ENCODE measurements at places on chromosomes 1 and 21.

DNA sequence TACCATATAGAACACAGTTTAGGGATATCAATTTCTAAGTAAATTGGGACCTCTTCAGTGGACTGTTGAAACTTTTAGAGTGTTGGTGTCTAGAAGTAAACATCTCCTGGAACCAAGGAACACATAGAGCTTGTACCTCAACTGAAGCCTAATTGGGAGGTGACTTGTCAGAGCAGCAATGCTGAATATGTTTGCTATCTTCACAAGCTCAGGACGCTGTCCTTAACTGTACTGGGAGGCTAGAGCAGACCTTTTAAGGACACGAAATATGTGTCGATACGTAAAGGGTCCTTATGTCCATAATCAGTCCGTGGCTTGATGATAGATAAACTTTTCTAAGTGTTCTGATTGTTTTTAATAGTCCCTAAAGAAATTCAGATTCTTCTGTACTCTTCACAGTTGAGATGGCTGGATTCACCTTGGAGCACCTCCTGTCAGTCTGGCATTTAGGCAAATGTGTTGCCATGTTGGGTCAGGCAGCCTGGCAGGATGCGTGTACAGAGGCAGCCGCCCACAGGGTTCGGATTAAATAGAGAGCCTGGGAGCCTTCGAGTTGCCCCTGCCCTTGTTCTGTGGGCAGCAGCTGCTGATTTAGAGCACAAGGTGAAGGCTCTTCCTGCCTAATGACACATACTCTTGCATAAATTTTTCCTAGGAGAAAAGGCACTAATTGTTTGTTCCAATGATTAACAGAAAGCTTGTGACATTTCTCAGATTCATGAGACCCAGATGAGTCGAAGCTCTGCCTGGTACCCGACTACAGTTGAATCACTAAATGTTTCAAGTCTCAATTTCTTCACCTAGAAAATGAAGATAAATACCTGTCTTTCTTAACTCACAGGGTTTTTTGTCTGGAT lies 3.6 kb downstream of the ACTN2 start:
- DNase-seq: no peak

- no peak for DNase-seq
These were observed 1.2 kb downstream of the GLIS1 start for GRCh38 chr1:53737648-53738204.

DNA sequence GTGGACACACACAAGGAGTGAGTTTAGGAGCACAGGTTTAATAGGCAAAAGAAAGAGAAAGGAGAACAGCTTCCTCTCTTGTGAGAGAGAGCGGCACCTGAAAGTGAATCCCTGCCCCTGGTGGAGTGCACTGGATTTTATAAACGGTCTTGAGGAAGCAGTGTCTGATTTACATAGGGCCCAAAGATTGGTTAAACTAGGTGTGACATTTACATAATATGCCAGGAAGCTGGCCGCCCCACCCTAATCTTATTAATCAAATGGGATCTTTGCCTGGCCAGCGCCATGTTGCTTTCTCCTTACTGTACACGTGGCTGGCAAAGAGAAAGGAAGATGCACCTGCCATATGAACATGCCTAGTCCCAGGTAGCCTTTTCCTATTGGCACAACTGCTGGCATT lies 38.7 kb downstream of the CFH start:
- no peak for DNase-seq

- DNase-seq: no peak
These were observed 10.4 kb downstream of the ZBTB8A start for GRCh38 chr1:32549616-32550015.

DNA sequence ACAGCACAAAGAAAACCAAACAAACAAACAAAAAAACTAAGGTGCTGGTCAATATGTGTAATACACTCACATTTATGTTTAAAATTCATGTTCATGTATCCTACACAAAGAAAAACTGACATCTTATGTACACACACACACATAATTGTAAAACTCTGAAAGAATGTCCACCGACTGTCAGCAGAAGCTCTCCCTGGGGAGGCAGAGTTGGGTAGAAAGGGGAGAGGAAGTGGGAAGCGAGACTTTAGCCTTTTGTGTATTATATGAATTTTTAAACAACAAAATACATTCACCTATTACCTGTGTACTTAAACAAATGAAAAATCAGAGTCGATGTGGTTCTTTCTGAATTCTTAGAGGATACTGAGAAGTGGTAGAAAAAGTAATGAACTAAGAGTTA lies 88.3 kb downstream of the ABCA4 start:
- DNase-seq: no peak

- peak; percentile 93 for DNase-seq
These were observed 115.7 kb upstream of the IPO9 start for GRCh38 chr1:201713086-201713810.

- DNase-seq: no peak
These were observed 804 bp upstream of the IKBKE start for GRCh38 chr1:206469411-206469932.

- DNase-seq: peak; percentile 47
These were observed 1.1 kb downstream of the SERBP1 start for GRCh38 chr1:67429011-67429527.

DNA sequence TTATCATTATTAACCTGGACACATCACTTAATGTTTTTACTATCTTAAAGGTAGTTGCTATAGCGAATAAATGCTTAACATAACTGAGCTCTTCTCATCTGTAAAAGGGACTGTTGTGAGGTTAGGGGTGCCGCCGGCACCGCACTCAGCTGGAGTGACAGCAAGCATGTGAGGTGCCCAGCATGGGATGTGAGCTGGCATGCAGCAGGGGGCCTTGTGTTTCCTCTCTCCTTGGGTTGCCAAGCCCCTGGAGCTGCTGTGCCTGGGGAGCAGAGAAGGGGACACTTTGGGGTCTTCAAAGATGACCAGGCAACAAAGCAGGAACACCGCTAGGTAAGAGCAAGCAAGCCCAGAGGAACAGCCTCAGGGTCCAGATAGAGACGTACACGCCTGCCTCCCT lies 2.1 kb upstream of the ZC3H12A start:
- peak; percentile 29 for DNase-seq

GRCh38 chr1:70487459-70487815 lies 76.4 kb downstream of the CTH start:
- DNase-seq: no peak

DNA sequence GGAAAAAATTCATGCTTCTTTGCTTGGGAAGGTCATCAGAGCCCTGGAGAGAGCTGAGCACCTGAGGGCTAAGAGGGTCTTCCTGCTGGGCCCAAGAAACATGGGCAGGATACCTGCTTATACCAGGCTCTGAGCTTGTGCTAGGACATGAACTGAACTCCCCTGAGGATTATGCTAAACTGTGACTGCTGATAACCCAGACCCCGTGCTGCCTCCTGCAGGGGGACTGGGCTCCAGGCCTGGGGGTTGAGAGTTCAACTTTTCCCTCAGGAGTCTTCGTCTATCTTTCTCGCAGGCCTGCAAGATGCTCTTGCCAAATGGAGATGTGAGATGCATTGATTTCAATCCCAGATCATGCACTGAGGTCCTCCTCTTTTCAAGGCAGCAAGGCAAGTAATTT lies 368.5 kb downstream of the HHAT start:
- no peak for DNase-seq

DNA sequence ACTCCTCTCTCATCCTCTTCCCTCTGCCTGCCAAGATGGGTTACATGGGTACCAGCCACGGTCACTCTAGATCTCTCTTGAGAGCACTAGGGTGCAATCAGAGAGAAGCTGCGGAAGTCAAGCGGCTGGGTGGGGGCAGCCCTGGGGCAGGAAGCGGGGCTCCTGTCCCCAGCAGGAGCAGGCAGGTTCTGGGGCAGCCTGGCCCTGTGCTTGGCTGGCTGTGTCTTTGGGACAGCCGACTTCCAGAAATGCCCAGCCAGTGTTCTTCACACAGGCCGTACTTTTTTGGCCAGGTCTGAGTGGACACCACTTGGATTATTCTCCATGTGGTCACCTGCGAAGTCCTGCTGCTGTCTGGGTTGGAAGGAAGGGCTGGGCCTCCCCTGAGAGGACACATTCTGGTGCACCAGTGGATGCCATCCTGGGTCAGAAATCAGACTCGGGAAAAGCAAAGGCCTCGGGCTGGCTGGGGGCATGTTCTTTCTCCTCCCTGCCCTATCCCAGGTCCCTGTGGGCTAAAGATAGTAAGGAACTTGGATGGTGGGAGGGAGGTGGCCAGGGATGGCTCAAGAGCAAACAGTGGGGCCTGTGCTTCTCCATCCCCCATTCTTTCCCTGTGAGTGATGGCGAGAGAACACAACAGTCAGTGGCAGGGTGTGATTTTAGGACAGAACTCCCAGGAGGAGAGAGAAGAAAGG lies 93.7 kb downstream of the ITPKB start:
- no peak for DNase-seq

- DNase-seq: no peak
These were observed 16.8 kb downstream of the ATP2B4 start for GRCh38 chr1:203643213-203644045.

GRCh38 chr1:14543191-14543840 lies 55.2 kb upstream of the KAZN start:
- peak; percentile 72 for DNase-seq

DNA sequence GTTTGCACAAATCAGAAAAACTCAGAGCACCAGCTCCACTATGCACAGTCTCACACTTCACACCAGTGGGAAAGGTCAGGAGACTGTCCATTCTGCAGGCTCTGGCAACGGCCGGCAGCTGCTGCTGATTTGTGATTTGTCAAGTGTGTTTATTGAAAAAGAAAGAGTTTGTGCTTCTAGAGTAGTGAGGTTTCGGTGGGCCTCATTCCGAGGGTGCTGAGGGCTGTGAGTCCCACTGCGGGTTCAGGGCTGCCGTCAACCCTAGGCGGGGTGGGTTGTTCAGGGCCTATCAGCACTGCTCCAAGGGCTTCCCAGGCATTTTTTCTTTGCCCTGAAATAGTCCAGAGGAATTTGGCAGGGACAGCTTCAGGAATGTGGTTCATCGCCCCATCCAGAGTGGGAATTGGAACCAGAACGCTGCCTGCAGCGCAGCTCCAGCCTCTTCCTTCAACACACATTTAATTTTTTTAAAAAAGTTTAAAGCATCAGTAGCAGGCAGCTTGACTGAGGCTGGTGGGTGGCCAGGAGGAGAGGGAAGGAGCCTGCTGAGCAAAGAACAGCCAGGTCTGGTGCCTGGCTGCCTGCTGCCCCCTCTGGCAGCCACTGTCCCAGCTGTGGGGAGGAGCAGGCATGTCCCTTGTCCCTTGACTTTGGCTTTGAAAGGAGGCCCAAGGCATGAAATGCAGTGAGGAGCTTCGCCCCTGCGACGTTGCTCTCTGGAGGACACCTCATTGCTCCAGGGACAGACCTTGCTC lies 19.7 kb downstream of the STUM start:
- no peak for DNase-seq

DNA sequence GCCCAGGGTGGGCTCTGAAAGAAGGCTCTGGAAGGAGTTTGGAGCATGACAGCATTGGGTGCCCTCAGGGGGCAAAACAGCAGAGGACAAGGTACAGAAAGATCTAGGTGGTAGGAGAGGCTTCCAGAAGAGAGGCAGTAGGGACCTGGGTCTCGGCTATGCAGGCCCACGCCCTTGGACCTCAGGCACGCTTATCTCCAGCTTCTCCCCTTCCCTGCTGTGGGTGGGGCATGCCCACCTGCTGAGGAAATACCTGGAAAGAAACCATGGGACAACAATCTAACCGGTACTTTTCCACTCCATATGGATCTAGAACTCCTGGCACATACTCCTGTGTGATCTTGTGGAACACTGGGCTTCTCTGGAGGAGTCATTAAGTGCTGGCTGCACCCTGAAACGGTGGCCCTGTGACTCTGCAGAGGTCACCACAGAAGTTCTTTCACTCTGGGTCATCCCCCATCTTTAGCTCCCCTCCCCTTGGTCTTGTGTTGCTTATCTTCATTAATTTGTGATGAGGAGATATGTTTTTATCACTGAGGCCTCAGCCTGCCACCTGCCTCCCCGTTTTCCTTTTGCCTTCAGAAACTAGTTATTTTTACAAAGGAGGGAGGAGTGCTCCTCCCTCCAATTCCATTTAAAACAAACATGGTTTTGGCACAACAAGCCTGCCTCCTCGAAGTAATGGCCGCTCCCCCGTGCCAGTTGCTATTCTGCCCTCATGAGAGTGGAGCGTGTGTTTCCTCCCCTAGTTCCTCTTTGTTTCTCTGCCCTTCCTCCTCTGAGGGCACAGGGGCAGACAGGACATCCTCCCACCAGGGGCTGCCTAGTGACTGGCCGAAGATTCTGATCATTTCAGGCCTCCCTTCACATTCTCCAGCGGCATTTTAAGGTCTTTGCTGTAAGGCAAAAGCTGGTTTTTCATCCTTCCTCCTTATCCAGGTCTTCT lies 78.0 kb upstream of the ATP5PO start:
- DNase-seq: no peak

DNA sequence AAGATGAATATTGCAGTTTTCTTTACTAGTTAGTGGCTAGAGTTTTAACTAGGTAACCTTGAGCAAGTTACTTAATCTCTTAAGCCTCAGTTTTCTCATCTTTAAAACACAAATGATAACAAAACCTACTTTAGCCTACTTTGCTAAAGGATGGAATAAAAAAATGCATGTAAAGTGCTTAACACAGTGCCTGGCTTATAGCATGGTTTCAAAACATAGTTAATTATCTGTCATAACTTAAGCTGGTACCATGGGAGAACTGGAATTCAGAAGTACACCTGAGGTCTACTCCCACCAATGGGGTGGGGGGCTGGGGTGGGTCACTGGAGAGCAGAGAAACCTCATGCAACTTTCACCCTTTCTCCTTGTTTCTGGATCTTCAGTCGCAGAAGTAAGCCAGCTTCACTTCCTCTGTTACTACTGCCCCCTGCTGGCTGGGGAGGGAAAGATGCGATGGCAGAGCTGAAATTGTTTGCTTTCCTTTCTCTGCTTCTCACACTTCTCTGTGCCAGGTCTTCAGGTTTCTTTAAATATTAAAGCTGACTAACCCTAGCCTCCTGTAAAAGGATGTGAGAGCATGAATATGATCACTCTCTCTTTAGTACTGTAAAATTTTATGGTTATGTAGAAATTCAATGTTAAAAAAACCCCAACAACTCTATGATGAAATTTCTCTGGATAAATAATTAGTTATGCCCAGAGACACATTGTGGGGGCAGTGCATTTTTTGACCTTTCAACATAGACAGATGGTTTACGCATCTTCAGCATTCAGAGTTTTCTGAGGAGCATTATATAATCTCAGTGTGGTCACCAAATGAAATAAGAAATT lies 324.2 kb downstream of the HLX start:
- DNase-seq: peak; percentile 72

DNA sequence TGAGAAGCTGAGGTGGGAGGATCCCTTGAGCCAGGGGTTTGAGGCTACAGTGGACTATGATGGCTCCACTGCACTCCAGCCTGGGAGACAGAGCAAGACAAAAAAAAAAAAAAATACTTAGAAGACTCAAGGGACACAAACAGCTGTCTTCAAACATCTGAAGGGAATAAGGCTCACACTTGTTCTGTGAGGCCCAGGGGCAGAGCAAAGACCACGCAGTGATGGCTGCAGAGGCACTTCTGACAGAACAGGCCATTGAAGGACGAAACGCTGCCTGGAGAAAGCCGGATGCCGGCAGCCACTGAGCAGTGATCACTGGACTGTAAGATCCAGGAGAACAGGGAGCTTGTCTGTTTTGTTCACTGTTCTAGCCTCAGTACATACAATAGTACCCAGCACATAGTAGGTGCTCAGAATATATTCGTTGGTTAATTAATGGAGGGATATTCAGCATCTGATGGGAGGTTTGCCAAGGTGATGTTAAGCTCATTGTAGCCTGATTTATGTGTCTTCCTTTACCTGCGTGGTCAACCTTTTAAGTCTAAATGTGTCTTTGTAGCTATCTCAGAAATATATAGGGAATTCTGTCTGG lies 12.1 kb upstream of the NDC1 start:
- DNase-seq: no peak

- DNase-seq: no peak
These were observed 50.8 kb upstream of the SSBP3 start for GRCh38 chr1:54456921-54457529.

- DNase-seq: peak; percentile 34
These were observed 17.0 kb downstream of the NSL1 start for GRCh38 chr1:212774584-212774983.

Data from A673 (cell line).